Activated naive CD8-positive, alpha-beta T cell treated with anti-CD3 and anti-CD28 coated beads for 36 hours (primary cell): ENCODE measurements at places on chromosomes 4 and X.

DNA sequence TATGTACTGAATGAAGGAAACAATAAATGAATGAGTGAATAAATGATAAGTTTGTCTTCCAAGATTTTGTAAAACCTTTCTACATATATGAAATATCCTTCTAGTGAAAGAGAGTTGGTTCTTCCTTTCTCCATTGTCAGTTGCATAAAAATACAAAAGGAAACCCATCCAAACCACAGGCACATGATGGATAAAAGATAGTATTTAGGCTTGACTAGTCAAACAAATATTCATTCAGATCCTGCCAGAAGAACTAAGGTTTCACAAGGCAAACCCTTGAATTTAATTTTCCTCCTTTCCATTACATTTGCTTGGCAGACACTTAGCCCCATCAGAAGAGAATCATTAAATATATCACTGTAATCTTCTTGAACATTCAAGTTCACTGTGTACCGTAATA, 208.4 kb downstream of the COL25A1 start:
- DNase-seq, result no peak

DNA sequence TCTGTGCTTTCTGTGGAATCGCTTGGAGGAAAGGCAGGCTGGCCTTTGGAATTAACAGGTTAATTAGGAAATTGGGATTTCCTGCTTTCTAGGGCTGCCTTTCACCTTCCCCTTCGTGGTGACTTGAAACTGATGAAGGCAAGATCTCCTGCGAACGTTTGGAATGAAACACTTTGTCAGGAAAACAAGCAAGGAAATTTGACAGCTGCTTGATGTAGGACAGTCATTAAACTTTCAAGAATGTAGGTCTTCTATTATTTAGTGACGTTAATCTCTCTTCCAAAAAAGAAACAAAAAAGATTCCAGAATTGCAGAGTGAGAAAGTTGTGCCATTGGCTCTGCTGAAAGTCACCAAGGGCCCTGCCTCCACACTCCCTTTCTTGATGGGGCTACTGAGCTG, 155.7 kb upstream of the SCML1 start:
- DNase-seq, result no peak

DNA sequence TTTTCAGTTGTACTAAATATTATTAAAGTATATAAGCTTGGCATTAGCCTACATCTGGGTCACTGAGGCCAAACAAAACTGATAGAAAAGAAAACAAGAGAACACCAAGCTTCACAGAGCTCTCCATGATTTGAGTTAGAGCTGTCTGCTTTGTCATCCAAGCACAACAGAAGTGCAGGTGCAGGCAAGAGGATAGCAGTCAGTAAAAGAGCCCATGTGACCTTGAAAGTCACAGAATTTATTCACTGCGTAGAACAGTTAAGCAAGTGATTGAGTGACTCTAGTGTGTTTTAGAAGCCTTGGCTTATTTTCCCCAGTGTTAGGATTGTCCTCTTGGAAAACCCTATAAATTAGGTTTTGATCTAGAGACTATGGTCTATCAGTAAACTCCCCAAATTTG, 49.4 kb upstream of the PRDM5 start:
- no peak for DNase-seq

GRCh38 chr4:186775902-186776301, 52.2 kb upstream of the FAT1 start:
- DNase-seq, result no peak

GRCh38 chr4:47968847-47969246, 47.6 kb downstream of the CNGA1 start:
- DNase-seq, result no peak

DNA sequence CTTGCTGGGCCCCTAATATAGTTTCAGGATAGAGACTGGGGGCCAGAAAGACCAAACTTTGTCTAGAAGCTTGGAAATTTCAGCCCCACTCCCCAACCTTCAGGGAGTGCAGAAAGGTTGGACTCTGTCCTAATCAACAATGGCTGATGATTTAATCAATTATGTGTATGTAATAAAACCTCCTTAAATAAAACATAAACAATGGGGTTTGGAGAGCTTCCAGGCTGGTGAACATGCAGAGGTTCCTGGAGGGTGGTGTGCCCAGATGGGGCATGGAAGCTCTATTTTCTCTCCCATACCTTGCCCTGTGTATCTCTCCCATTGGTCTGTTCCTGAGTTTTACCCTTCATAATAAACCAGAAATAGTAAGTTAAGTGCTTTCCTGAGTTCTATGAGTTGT, 174.2 kb downstream of the GC start:
- no peak for DNase-seq

DNA sequence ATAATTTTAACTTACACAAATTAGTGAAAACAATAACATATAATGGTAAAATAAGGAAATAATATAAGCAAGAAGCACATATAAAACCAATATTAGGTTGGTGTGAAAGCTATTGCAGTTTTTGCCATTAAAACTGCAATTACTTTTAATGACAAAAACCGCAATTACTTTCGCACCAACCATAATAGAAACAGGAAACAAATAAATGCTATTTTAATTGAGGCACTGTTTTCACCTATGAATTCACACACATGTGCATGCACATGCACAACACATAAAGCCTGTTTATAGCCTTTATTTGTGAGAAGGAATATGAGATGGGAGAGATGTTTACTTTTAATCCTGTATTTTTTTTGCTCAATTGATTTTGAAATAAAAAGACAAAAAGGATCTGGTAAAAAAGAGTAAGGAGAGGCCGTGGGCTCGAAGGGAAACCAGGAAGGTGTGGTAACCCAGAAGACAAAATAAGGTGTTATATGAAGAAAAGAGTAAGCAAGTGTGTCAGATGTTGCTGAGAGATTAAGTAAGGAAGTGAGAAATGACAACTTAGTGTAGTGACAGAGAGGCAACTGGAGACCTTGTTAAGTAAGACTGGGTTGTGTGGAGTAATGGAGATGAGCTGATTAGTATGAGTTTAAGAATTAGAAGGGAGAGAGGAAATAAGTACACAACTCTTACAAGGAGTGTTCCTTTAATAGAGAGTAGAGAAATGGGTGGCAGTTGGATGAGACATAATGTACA, 69.0 kb downstream of the KLHL13 start:
- DNase-seq, result no peak

- DNase-seq, result no peak
These were observed 137.8 kb upstream of the NUDT6 start for GRCh38 chr4:123060039-123060770.

- no peak for DNase-seq
These were observed 46.2 kb downstream of the REELD1 start for GRCh38 chr4:146260521-146260920.

- no peak for DNase-seq
These were observed 205.3 kb downstream of the TLL1 start for GRCh38 chr4:166078383-166078782.

GRCh38 chrX:140034916-140035315, 69.6 kb upstream of the CXorf66 start:
- no peak for DNase-seq

- DNase-seq, result no peak
These were observed 73.2 kb upstream of the EFNB1 start for GRCh38 chrX:68755616-68756125.

GRCh38 chrX:52977953-52978352, 19.6 kb upstream of the FAM156A start:
- no peak for DNase-seq

DNA sequence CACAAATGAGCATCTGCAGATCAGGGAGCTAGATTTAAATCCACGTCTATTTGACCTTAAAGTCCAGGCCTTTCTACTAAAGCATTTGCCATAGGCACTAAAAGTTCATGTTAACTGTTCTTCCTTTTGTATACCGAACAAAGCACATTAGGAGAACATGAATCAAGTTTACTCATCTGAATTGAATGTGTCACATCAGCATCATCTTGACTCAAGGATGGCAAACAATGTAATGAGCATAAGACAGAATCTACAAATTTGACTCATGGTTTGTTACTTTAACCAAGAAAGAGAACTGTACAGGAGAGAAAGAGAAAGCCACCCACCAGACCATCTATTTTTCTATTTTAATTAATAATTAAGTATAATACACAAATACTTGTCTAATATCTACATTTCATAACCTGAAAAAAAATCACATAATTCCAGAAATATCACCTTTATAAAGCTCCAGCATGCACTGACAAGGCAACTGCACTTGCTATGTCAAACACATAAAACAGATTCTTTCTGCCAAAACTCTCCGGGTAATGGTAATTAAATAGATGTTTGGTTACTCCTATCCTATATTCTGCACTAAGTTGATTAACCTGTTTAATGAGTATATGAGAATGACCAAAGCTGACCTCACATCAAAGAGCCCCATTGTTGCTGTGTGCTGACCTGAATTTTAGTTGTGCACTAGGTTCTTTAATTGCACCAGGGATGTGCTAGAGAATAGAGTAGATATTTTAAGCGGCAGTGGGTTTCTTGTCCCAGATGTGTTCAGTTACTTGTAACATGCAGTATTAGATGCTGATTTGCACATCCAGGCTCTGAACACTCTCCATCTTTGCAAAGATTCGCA, 42.5 kb upstream of the LEF1 start:
- DNase-seq, result no peak

- DNase-seq, result no peak
These were observed 74.5 kb upstream of the EOLA2 start for GRCh38 chrX:150012647-150013381.

GRCh38 chr4:153501578-153501977, 35.4 kb downstream of the TMEM131L start:
- no peak for DNase-seq

DNA sequence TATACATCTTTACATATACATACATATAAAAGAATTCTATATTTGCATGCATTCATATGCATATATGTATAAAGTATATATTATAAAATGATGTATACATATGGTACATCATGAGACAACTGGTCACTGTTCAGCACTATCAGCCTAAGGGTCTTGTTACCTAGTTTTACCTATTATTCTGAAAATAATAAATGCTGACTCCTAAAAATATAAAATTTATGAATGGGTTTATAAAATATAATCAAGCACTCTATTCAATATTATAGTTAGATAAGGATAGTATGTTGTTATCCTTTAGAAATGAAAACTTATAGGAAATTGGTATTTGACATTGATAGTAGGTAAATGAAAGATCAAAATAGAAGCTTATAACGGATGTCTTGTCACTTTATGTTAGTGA, 324.2 kb downstream of the GBA3 start:
- DNase-seq, result no peak

DNA sequence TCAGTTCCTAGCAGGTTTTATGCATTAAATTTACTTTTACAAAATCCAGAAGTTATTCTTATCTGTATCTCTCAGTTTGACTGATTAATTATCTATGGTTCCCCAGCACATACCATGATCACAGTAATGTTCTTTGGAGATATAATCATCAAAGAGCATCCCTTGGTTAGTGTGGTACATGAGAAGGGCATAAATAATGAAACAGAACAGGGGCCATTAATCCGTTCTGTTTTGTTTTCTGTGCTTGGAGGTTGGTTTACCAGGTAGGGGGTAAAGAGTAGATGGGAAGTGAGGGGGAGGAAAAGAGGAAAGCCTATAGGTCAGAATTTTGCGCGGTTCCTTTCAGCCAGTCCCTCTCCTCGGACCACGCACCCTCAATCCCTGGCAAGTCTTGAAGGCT, 718.7 kb upstream of the TENM3 start:
- no peak for DNase-seq

DNA sequence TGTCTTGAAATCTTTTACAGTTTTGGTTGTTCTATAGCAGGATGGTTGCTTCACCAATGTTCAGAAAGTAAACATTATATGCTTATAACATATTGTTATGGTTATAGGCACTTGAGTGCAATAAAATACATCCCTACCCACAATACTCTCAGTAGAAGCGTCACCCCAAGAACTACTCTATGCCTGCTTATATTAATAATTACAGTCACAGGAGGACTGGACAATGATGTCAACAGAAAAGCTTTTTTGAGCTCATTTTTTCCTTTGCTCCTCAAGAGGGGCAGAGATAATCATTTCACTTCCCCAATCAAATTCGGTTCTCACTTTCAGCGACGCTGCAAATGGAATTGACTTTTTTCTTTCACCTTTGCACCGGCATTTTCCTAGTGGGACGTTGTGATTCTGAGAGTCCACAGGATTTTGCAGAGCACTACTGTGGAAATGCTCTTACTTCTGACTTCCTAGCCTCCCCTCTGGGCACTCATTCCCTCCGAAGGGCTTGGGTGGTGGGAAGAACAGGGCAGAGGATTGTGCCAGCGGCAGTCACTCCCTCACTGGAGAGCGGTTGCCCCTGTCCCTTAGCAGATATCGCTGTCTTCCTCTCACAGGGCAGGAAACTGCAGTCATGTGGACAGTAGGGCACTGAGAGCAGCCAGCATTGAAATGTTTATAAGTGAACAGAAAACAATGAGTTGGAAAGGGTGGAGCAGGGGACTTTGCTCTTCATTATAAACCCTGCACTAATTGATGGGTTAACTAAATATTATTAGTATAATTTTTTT, 24.9 kb upstream of the SGMS2 start:
- DNase-seq, result no peak

- DNase-seq, result no peak
These were observed 26.0 kb downstream of the ADH4 start for GRCh38 chr4:99117876-99118693.

GRCh38 chr4:25178838-25179261, 18.6 kb upstream of the SEPSECS start:
- DNase-seq, result peak; percentile 6

- no peak for DNase-seq
These were observed 445.4 kb downstream of the BCOR start for GRCh38 chrX:39652336-39652735.

GRCh38 chr4:29805245-29805644, 914.9 kb upstream of the PCDH7 start:
- no peak for DNase-seq

- DNase-seq, result no peak
These were observed 14.2 kb downstream of the GRPR start for GRCh38 chrX:16137416-16138107.

- no peak for DNase-seq
These were observed 1957.1 kb upstream of the ADGRL3 start for GRCh38 chr4:59243038-59243437.

DNA sequence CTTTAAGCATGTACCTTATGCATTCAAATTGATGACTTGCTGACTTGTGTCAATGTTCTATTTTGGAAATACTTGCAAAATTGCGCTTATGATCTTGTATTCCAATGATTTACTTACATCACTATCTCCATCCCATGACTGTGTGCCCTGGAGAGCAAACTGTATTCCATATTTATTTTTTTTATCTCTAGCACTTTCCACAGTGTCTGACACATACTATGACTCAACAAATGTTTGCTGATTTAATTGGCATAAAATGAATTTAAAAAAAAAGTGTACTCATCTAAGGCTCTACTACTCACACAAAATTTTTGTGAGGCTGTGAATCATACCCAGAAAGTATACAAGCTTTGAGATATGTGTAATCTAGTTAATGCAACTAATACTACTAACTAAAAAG, 1066.8 kb upstream of the ADGRL3 start:
- no peak for DNase-seq

- DNase-seq, result no peak
These were observed 381.0 kb upstream of the BOD1L1 start for GRCh38 chr4:14008494-14008893.

GRCh38 chr4:113673450-113673849, 88.1 kb downstream of the CAMK2D start:
- DNase-seq, result peak; percentile 44
